ENCODE measurements at places on chromosomes 3 and 15. TPM values are rescaled to one million over a fixed set of nuclear protein-coding genes. Genes with fewer than 3 reads are reported as not detected.

Gene VILL
- 17.4 TPM for total RNA-seq

Gene PP2D1
- total RNA-seq = 22.8 TPM

Gene CHCHD4
- total RNA-seq = 13.3 TPM

Gene GOLGA8T
- total RNA-seq = 9.0 TPM

All from testis (tissue), 5 donors.